ENCODE measurements at places on chromosomes 7 and 10.

- no peak for DNase-seq
Observed at GRCh38 chr10:3054183-3054850, 13.0 kb upstream of the PFKP start.

GRCh38 chr7:129615018-129615417 lies 3.5 kb downstream of the NRF1 start:
- DNase-seq, result no peak

- DNase-seq, result no peak
Observed at GRCh38 chr10:77409697-77410471, 227.7 kb downstream of the KCNMA1 start.

GRCh38 chr10:127080317-127080716 lies 116.1 kb downstream of the INSYN2A start:
- no peak for DNase-seq

GRCh38 chr10:59517996-59518395 lies 155.6 kb upstream of the FAM13C start:
- no peak for DNase-seq

- DNase-seq, result no peak
Observed at GRCh38 chr10:33180390-33180789, 154.1 kb downstream of the NRP1 start.

GRCh38 chr7:99308461-99309074 lies 17.1 kb upstream of the ARPC1A start:
- DNase-seq, result no peak

DNA sequence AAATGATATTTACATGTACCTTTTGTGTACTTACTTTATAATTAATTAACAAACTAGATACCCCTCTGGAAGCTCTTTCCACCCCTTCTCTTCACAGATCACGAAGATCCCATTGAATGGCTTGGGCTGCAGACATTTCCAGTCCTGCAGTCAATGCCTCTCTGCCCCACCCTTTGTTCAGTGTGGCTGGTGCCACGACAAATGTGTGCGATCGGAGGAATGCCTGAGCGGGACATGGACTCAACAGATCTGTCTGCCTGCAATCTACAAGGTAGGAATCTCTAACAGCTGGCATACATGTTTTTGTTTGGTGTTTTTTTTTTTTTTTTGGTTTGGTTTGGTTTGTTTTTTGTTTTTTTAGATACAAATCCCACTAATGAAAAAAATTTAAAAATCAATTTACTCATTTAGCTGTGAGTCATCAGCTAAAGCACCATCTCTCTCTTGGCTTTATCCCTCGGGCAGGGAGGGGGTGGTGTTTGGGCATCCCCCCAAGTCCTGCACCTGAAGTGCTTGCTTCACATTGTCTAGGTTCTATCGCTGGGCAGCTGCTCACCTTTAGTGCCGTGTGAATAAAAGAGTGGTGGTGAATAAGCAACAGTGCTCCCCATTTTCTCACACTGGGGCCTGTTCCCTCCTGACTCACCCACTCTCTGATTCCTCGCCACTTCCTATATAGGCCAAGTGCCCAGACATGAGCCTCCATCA lies 68.9 kb downstream of the MET start:
- no peak for DNase-seq

GRCh38 chr10:641149-642010 lies 48.1 kb downstream of the DIP2C start:
- DNase-seq, result no peak

GRCh38 chr7:33604056-33604455 lies 301.3 kb upstream of the BMPER start:
- no peak for DNase-seq

GRCh38 chr10:74400186-74400585 lies 249.2 kb downstream of the ADK start:
- DNase-seq, result no peak

GRCh38 chr7:142327628-142328405 lies 70.0 kb upstream of the PRSS58 start:
- DNase-seq, result no peak

- DNase-seq, result no peak
Observed at GRCh38 chr10:99450156-99450555, 19.7 kb upstream of the GOT1 start.

- DNase-seq, result no peak
Observed at GRCh38 chr7:52481571-52481970, 553.9 kb upstream of the POM121L12 start.

DNA sequence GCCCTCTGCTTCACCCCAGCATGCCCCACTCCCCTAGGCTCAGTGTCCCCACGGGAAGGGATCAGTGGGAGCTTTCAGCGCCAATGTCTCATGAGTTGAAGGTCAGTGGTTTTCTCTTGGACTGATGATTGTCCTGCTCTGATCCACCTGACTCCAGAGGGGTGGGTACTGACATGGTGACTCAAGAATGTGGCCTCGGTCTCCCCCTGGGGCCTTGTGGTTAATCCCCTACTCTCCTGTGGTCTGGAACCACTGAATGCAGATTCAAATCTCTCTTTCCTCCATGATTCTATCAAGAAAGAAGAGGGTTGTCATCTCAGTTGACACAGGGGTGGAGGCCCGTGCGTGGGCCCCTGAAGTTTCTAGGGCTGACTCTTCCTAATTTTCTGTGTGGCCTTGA lies 176.9 kb downstream of the RPS24 start:
- no peak for DNase-seq

DNA sequence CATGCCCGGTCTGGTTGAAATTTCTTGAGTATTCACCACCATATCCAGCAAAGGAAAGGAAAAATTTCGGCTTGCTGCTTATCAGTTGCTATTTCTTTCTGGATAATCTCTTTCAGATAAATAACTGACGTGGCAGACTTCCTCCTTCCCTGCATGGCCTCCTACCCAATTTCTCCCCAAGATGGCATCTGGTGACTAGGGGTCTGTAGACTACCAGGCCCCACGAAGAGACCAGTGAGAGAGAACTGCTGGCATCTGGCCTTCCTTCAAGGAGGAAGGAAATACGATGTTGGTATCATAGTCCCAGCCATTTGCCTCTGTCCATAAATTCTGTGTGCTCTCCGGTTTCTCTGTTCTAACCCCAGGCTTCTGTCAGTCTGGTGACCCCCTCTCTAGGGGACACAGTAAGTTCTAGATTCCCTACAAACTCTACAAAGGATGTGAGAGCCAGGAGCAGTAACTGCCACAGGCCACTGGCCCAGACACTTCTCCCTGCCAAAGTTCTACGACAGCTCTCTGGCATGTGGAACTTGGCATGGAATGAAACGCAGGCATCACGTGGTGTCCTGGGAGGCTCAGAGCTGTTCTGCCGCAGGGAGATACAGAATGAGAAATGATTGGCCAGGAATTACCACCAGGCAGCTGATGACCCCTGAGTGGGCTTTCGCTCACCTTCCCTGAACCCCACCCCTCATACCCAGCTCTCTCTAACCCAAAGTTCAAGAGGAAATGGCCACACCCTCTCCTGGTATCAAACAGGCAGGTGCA lies 30.0 kb upstream of the MSRB2 start:
- no peak for DNase-seq

DNA sequence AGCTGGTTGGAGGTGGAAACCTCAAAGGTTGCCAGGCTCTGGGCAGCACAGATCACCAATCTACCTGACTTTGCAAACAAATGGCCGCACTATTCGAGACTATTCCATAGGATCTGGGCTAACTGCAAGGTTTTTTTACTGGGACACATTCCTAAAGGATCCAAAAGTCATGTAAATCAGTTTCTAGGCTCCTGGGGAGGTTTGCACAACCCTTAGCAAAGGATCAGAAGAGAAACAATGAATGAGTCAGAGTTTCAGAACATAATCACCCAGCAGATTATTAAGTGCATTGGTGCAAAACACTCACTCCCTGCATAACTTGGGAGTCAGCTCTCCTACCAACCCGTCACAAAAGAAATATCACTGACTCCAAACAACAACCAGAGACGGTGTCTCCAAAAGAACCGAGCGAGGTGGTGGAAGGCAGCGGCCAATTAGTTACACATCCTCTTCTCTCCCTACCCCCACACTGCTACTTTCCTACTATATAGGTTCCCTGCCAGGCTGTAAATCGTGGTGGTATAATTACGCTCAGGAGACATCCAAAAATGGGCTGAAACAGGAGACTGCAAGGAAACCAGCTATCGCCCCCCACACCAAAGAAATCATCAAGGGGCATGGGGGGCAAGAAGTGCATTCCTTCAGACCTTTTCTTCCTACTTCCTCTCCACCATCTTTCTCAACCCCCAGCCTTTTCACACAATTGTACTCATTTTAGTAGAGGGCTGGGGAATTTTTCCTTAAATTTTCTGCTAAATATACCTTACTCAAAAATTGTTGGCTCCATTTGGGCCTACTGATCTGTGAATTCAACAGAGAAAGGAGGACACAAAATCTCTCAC lies 3.2 kb downstream of the UBE2H start:
- no peak for DNase-seq

DNA sequence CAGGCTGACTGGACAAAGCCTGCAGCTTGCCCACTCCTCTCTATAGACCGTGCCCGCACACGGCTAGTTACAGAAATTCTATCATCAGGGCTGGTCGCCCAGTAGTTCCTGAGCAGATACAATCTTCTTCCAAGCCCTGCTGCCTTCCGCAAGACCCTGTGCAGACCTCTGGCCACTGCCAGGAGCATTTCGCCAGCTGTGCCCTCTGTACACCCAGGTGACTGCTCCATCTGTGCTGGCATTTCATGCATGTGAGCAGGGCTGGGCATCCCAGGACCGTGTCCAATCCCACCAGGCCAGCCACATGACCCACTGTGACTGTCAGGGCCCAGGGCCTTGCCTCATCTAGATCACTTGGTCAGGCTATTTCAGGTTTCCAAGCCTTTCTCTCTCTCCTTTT lies 36.9 kb downstream of the HSPA12A start:
- DNase-seq, result no peak

DNA sequence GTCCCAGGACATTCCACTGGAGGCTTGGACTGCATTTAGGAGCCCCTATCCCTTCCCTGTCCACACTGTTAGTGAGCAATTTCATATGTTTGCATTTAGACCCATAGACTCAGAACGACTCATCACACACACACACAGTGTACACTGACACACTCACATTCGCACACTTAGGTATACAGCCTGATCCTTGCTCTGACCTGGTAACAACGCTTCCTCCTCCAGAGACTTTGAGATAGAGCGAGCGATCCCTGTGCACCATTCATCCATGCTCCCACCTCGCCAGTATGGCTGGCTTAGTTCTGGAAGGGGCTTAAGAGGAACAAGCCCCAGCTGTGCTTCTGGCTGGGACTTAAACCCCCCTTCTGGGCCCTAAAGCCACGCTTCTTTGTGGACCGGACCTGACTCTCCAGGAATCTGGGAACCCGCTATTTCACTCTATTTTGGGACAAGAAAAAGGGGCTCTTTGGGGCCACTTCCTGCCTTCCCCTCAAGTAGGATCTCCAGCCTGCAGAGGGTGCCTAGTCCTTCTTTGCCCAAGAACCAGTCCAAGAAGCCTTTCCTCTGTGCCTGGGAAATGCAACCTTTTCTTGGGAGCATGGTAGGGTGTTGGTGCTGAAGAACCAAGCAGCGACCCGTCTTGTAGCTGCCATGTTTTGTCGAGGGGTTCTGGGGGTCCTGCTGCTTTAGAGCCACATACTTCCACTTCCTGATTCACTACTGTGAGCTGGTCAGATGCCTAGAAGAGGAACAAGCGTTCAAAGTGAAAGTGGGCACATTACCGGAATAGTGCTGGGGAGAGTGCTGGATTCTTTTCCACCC lies 1.1 kb upstream of the HOXA13 start:
- no peak for DNase-seq

- DNase-seq, result no peak
Observed at GRCh38 chr7:51634025-51634424, 317.4 kb upstream of the COBL start.

DNA sequence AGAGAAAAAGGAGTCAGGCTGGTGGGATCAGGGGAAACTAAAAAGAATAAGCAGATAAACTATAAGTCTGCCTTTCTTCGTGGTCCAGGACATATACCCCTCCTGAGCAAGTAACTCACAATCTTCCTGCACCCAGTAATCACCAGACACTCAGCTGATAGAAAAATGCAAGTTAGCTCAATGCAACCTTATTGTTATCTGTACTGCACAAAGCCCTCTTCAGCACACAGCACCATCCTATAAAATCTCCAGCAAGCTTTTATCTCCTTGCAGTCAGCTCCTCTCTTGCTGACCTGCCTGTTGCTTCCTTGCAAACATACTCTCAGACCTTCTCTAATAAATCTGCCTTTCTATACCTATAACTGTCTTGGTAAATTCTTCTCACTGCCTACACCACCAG lies 6.7 kb downstream of the SLC37A3 start:
- DNase-seq, result no peak

DNA sequence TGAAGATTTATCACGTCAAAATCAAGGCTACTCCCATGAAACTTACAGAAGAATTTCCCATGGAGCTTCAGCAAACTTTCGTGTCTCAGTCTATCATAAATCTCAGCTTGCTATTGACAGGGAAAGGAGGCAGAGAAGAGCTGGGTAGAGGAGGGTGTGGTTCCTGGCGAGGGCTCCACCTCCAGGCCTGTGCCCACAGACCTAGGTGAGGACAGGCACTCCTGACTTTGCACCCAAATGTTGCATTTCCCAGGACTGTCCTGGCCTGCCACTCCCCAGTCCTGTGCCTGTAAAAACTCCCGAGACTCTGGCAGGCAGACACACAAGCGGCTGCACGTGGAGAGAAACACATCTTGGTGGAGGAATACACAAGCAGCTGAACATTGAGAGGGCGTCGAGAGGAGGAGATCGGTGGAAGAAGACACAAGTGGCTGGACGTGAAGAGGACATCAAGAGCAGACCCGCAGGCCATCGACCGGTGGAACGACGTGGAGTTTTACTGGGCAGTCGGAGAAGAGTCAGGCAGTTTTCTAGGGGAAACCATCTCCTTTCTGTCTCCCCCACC lies 145.1 kb downstream of the CTNNA3 start:
- no peak for DNase-seq

DNA sequence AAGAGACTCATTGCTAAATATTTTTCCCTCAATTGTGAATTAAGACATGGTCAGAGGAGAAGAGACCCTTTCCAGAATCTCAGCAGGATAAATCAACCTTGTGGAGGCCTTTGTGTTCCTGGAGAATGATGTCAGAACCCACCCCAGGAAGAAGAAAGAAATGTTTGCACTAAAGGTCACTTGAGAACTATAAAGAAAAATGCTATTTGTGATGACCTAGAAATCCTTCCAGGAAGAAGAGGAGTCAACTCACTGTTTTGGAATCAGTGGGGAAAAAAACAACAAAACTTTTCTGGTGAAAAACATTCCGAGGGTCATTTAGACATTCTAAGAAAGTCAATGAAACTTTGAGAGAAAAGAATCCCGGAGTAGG lies 129.1 kb upstream of the ANKRD1 start:
- DNase-seq, result no peak

- no peak for DNase-seq
Observed at GRCh38 chr7:96418581-96418980, 96.7 kb upstream of the SLC25A13 start.

DNA sequence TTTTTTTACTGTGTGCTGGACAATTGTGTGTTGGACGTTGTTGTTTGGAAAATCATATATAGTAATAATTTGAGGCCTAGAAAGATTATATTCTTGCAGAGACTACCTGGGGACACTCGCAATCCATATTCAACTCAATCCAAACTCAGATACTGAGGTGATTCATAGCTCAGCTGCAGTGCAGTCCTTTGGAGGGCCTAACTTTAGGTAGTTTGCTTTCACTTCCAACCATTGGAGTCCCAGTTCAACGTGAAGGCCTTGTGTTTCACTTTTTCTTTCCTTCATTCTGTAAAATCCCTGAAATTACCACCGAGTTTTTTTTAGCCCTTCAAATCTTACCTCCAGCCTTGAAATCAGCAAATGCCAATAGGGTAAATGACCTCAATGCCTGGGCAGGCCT lies 32.3 kb downstream of the ATRNL1 start:
- no peak for DNase-seq

- no peak for DNase-seq
Observed at GRCh38 chr7:27189295-27189996, 4.4 kb upstream of the HOXA11 start.

Data from stimulated activated CD4-positive, alpha-beta T cell treated with anti-CD3 and anti-CD28 coated beads, TNF-alpha, amount 100 ng/mL, for 4 hours (primary cell).